Activated T-cell treated with anti-CD3 and anti-CD28 coated beads, Interleukin-2, amount 50 U/mL, for 4 hours (primary cell): ENCODE measurements at places on chromosomes 6 and 20. TPM values are rescaled to one million over a fixed set of nuclear protein-coding genes. Genes with fewer than 3 reads are reported as not detected.

The CCM2L gene
- not detected for total RNA-seq

The NCOA5 gene
- total RNA-seq, result 45.0 TPM

DNA sequence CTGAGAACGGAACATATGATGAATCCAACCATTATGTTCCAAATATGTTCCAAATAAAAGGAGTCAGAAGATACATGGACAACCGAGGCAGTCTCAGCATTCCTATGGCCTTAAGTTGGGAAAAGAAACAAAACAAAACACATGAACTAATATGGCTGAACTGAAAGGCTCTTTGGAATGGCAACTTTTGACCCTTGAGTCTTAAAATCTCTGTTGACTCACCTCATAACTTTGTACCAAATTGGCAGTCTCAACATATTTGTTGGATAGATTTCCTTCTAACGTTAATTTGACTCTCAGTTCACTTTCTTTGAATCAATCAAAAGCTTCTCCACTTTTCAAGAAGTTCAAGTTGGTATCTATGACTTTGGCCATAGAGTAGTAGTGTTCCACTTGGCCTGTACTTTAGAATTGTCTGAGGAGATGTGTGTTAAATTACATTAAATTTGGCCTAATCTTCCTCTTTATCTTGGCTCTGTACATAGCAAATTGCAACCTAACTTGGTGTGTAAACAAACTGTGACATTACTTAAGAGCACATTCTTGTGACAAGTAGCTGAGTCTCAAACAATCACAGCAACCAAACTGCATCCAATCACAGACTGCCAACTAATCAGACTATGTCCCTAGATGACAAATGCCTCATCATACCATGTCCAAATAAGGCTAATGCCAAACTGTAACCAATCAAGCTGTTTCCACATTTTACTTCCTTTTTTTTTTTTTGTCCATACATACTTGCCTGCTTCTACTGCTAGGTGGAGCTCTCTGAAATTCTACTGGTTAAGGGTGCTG is 208.8 kb downstream of the BMP2 start:
- DNase-seq, result no peak

DNA sequence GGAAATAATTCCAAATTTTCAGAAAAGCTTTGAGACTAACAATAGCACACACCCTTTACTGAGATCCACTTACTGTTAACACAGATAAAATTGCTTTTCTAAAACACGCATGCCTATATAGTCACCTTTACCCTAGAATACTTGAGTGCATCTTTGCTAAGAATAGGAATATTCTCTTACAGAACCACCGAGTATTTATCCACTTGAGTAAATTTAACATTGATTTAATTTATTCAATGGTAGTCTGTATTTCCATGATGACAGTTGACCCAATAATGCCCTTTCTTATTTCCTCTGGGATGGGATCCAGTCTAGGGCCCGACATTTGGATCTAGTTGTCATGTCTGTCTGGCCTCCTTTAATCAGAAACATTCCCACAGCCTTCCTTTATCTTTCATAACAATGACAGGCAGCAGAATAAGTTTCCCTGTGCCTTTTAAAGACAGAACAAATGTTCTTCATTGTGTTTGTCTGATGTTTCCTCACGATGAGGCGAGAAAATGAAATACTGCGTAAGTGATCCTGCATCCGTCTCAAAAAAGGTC is 56.6 kb upstream of the ERVFRD-1 start:
- no peak for DNase-seq

GRCh38 chr20:37331060-37331857 is 14.7 kb upstream of the SRC start:
- DNase-seq, result no peak

The VWA7 gene
- total RNA-seq, result 1.4 TPM

The FAM83C gene
- total RNA-seq, result not detected

DNA sequence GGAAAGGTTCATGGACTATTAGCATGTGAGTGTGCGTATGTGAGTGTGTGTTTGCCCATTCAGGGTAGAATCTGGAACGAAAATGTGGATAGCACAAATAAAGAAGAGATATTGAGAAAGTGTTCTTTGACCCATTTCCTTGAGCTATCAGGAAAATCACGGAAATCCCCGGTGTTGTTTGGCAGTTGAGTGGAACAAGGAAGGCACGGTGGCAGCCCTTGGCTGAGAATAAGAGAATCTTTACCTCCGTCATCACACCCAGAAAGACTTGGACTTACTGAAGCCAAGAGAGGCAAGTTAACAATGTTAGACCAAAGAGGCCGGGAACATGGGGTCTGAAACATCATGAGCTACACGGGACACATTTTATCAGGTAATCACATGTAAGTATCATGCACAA is 588.9 kb upstream of the BTBD3 start:
- DNase-seq, result no peak

DNA sequence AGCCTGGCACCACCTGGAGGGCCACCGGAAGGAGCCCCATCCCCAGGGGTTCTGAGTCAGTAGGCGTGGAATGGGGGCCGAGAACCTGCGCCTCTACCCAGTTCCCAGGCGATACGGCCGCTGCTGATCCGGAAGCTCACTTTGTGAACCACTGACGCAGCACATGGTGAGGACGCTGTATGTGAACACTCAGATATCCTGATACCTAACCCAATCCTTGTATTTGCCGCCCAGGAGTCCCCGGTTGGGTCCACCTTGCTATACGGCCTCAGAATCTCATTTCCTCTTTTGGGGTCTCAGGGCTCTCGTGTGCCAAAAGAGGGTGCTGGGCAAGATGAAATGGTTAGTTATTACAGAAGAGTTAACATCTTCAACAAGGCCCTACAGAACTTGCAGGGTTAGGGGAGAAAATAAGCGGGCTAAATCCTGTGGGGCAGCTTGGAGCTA is 604 bp upstream of the RAB5IF start:
- peak; percentile 27 for DNase-seq

The VSTM2L gene
- total RNA-seq, result 0.13 TPM
